ENCODE measurements at places on chromosomes 1 and 21. TPM values are rescaled to one million over a fixed set of nuclear protein-coding genes. Genes with fewer than 3 reads are reported as not detected.

PIK3CD gene
- total RNA-seq, result 6.1 TPM

ANGEL2 gene
- 57.5 TPM for total RNA-seq

GPR157 gene
- total RNA-seq, result 3.7 TPM

FAM78B gene
- total RNA-seq, result 0.32 TPM

S100A2 gene
- total RNA-seq, result 3.1 TPM

LRRC41 gene
- total RNA-seq, result 98.0 TPM

GPR37L1 gene
- total RNA-seq, result under 0.01 TPM

KLHDC7A gene
- total RNA-seq, result not detected

FCRLB gene
- total RNA-seq, result 1.3 TPM

TCHH gene
- not detected for total RNA-seq

PRDM16 gene
- 10.7 TPM for total RNA-seq

CR1L gene
- not detected for total RNA-seq

RXFP4 gene
- total RNA-seq, result not detected

KCNQ4 gene
- total RNA-seq, result not detected

F3 gene
- total RNA-seq, result 28.9 TPM

TYW3 gene
- 19.5 TPM for total RNA-seq

LORICRIN gene
- total RNA-seq, result not detected

SERTAD4 gene
- not detected for total RNA-seq

DENND2D gene
- 11.5 TPM for total RNA-seq

CLCA4 gene
- not detected for total RNA-seq

HSD11B1 gene
- 4.2 TPM for total RNA-seq

FRRS1 gene
- total RNA-seq, result 28.0 TPM

POU3F1 gene
- total RNA-seq, result not detected

SFN gene
- 0.78 TPM for total RNA-seq

GRIK1 gene
- 0.11 TPM for total RNA-seq

JAM2 gene
- 0.78 TPM for total RNA-seq

ALX3 gene
- total RNA-seq, result not detected

NOL9 gene
- total RNA-seq, result 38.3 TPM

XPR1 gene
- total RNA-seq, result 27.4 TPM

HMGN2 gene
- 413 TPM for total RNA-seq

IGFN1 gene
- not detected for total RNA-seq

ZNF683 gene
- total RNA-seq, result not detected

ACADM gene
- 55.7 TPM for total RNA-seq

CNKSR1 gene
- total RNA-seq, result 0.26 TPM

OSCP1 gene
- 13.3 TPM for total RNA-seq

DISP3 gene
- total RNA-seq, result under 0.01 TPM

FBXO42 gene
- total RNA-seq, result 22.5 TPM

DLGAP3 gene
- not detected for total RNA-seq

SNX7 gene
- total RNA-seq, result 66.4 TPM

KIAA0040 gene
- 1.3 TPM for total RNA-seq

ZNF695 gene
- total RNA-seq, result 1.2 TPM

HSF2BP gene
- total RNA-seq, result 2.0 TPM
